ENCODE measurements at places on chromosomes 13 and 19.
A peak's percentile ranks its signal among the peaks of the same experiment; 100 is the strongest.

GRCh38 chr19:37932985-37933936, 26.3 kb downstream of the SIPA1L3 start:
- DNase-seq, result peak; percentile 35

GRCh38 chr13:64817691-64818090, 2412.4 kb downstream of the PCDH9 start:
- peak; percentile 13 for DNase-seq

GRCh38 chr13:32910530-32910929, 105.7 kb upstream of the KL start:
- peak; percentile 16 for DNase-seq

GRCh38 chr13:114144606-114145244, 12.3 kb upstream of the RASA3 start:
- DNase-seq, result no peak

DNA sequence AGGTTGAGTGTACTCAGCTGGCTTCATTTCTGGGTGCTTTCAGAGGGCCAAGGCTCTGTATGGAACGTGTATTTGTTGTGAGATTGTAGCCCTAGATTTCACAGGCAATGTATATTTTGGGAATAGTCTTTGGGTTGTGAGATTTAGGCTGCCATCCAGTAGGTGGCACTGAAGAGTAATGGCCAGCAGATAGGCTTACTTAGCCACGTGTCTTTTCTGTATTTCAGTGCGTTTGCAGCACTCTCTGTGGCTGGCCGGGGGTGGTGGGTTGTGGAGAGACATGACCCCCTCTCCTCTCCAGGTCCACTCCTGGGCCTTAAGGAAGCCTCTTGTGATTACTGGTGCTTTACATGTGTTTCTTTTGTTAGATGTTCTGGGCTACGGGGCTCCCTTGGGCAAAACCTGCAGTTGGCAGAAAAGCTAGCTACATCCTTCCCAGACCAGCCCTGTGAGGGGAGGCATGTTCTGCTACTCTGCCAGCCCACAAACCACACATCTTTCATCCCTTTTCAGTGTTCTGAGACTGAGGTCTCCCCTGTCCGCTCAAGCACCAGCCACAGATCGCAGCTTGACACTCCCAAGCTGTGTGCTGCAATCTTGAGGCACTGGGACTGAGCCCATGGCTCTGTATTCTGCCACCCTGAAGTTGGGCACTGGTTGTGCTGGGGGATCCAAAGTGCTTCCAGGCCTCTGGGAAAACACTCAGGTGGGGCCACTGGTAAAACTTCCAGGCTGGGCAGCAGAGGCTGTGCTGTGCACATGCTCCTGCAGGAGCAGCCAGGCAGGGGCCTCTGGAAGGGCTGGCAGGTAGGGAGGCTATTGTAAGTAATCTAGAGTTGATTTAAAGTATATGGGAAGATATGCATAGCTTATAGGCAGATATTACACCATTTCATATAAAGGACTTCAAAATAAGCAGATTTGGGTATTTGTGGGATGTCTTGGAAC, 1096.8 kb upstream of the PCDH20 start:
- DNase-seq, result peak; percentile 6

DNA sequence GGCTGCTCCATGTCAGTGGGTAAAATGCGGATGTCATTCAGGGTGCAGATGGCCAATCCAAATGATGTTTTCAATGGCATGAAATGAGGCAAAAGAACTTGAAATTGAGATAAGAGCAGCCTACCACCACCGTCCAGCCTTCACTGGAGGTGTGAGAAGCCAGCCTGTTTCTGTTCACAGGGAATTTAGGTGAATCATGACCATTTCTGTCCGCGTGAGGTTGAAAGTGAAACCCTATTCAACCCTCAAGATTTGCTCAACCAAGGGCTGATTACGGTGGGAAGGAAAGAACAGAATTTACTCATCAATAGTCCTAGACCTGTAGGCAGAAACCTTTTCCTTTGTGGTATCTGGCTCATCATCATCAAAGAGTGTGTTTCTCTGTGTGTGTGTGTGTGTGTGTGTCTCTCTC, 370.7 kb downstream of the COG6 start:
- no peak for DNase-seq

DNA sequence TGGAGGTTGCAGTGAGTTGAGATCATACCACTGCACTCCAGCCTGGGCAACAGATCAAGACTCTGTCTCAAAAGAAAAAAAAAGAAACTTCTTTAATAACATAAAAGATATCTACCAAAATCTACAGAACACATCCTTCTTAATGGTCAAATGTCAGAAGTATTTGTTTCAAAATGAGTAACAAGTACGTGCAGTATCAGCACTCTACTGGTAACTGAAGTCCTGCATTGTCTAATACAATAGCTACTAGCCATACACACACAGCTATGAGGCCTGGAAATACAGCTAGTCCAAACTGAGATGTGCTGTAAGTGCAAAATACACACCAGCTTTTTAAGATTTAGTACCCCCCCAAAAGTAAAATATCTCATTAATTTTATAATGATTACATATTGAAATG, 88.1 kb downstream of the TSC22D1 start:
- DNase-seq, result no peak

- no peak for DNase-seq
Measured at GRCh38 chr13:62659365-62659764, 1243.7 kb upstream of the PCDH20 start.

DNA sequence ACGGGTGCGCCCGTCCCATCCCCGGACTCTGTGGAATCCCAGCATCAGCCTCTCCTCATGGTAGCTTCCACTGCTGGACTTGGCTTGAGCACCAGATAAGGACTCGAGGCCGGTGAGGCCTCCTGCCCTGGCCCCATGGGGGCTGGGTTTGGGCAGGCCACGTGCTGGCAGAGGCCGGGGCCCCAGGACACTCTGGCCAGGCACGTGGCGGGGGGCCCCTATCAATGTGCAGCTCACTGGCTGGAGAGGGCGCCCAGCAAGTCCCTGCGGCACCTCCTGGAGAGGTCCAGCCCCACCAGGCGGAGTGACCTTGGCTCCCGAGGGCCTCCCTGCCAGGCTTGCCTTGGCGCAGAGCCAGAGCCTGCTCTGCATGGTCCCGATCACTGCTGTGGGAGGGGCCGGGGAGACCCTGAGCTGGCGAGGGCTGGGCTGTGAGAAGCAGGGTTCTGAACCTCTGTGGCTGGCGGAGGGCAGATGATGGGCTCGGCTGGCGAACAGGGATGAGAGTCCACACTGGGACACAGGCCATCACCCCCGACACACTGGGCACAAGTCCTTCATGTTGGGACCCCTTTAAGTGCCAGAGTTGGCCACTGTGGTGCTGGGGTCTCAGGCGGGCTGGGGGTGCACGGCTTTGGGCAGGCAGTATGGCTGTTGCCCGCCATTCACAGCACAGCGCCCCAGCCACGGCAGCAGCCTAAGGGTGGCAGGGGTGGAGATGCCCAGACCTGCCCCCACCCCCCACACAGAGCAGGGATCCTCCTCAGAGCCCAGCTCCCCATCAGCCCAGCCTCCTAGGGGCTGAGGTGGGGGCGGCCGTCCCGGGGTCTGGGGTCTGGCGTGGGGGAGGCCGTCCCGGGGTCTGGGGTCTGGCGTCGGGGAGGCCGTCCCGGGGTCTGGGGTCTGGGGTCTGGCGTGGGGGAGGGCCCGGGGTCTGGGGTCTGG, 19.1 kb downstream of the CEBPG start:
- DNase-seq, result no peak

DNA sequence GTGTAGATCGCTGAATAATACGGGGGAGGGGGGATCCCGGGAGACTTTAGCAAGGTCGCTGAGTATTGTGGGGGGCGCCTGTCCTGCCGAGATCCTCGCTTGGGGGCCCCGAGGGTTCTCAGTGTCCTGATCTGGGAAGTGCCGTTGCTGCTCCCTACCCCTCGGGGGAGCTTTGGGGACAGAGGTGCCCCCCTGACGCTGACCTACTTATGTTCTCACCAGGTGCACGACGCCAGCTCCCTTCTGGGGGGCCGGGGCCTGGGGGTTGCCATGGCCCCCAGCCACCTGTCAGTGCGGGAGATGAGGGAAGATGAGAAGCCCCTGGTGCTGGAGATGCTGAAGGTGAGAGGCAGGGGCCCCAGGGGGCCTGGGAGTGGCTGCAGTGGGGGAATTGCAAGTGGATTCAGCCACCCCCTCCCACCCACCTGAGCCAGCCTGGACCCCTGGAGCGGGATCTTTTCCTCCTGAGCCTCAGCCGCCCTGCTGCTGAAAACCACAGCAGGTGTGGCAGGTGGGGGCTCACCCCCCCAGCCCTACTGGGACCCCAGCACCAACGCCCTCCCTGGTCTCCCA, 537 bp downstream of the NAT14 start:
- DNase-seq, result no peak

GRCh38 chr19:3514930-3515329, 8.8 kb downstream of the FZR1 start:
- no peak for DNase-seq

GRCh38 chr13:110254151-110254679, 52.7 kb downstream of the COL4A1 start:
- no peak for DNase-seq

GRCh38 chr13:59449750-59450149, 714.0 kb downstream of the DIAPH3 start:
- no peak for DNase-seq

- DNase-seq, result peak; percentile 79
Measured at GRCh38 chr19:5967994-5968430, 9.9 kb downstream of the RANBP3 start.

DNA sequence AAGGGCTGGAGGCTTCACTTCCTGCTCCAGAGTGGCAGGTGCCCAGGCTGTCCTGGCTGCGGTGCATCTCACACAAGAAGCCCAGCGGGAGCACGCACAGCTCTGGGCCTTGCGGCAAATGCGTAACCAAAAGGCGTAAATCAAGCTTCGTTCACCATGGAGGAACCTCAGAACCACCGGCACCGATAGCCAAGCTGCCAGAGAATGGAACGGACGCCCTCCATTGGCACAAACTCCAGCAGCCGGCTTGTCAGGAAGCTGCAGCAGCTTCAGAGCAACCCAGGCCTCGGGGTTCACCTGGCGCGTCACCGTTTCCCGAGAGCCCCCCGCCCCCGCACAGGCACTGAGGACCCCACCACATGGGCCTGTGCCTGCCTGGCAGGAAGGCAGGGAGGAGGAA, 76.7 kb downstream of the RASA3 start:
- no peak for DNase-seq

DNA sequence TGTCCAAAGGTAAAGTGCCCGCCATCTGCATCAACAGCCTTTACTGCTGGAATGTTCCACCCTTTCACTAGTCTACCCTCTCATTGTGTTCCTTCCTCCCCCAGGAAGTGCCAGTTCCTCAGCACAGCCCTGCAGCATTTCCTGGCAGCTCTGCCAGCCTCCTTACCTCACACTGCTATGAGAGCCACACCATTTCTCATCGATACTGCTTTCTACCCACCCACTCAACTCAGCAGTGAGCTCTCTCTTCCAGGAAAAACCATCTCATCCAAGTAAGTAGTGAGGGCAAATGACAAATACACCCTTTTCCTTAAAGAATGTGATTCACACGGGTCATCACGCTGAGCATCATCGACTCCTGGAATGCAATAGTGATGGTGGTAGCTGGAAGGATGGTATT, 19.8 kb downstream of the UQCRFS1 start:
- no peak for DNase-seq
